ENCODE measurements at places on chromosomes 2 and 18.

GRCh38 chr18:74937291-74937690 is 271.6 kb downstream of the PTGR3 start:
- DNase-seq, result no peak

- no peak for DNase-seq
These were observed 474.2 kb upstream of the FANCL start for GRCh38 chr2:58715344-58715743.

- DNase-seq, result no peak
These were observed 35.4 kb downstream of the MBP start for GRCh38 chr18:77096936-77097886.

- no peak for DNase-seq
These were observed 26.8 kb downstream of the SULT1C2 start for GRCh38 chr2:108315444-108315934.

GRCh38 chr2:68157002-68157401 is 686 bp upstream of the PNO1 start:
- DNase-seq, result no peak

- DNase-seq, result no peak
These were observed 46.4 kb upstream of the ACAA2 start for GRCh38 chr18:49859725-49860124.

- no peak for DNase-seq
These were observed 27.2 kb upstream of the EML4 start for GRCh38 chr2:42141687-42142546.

DNA sequence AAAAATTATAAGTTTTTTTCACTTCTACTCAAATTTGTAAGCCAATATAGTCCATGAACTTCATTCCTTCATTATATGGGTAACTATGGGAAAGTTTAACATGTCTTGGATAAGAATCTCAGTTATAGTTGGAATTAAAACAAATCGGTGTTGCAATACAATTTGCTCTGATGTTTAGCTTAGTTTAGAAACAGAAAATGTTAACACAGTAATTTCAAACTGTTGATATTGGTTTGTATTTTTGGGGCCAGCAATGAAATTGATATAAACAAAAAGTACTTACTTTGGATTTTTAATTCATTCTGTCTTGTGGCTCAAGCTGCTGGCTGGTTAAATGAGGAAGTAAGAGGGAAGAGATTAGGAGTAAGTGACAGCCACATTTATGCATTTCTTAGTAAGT is 368.5 kb upstream of the NT5C1B start:
- no peak for DNase-seq

- no peak for DNase-seq
These were observed 93.9 kb downstream of the RHOB start for GRCh38 chr2:20540587-20541293.

DNA sequence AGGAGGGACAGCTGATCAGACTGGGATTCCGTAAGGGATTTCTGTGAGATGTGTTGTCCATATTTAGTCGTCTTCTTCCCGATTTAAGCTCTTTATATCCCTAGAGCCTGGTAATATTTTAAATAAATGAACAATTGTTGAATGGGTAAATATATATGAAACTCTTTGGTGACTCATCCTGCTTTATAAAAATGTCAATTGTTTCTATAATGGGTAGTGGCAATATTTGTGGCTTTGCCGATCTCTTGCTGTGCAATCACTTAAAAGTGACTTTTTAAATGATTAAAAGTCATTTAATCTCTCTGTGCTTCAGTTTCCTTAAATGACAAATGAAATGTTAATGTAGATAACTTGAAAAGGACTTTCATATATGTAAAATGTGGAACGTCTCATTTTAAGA is 339.2 kb downstream of the RNF144A start:
- no peak for DNase-seq

DNA sequence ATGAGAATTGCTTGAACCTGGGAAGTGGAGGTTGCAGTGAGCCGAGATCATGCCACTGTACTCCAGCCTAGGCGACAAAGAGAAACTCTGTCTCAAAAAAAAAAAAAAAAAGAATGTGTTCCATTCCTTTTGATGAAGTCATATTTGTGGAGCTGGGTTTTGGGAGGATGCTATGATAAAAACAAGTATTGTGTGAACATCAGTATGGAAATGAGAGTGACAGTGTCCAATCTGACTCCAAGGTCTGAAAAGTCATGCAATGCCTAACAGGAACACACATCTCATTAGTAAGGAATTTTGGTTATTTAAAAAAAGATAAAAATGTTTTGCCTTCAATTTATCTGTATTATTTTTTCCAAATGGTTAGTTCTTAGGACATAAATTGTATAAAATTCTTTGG is 11.8 kb downstream of the GCFC2 start:
- DNase-seq, result no peak

DNA sequence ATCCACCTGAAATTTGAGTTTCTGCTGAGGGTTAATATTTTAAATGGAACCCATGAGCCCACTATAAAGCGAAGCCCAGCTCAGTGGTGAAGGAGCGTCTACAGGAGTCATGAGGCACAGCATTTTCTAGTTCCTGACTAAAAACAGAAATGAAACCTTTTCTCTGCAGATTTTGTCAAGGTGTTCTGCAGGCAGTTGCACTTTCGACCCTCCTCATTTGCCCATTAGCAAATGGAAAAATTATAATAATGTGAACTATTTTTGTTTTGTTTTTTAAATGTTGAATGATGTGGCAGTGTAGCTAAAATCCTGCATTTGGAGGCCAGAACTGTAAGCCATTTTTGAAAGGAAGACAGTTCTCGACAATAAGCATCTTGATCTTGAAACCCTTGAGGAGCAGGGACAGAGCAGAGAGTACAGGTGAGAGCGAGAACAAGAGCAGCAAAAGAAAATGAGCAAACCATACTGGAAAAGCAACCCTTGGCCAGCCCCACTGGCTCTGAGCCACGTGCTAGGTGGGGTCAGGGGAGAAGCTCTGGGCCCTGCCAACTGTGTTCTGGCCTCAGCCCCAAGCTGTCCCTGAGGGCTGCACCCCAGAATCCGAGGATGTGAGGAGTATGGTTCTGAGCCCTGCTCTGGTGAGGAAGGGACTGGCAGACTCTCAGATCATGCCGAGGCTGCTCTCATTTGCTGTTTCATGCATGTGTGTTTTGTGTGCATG is 26.4 kb upstream of the COPS8 start:
- DNase-seq, result no peak

DNA sequence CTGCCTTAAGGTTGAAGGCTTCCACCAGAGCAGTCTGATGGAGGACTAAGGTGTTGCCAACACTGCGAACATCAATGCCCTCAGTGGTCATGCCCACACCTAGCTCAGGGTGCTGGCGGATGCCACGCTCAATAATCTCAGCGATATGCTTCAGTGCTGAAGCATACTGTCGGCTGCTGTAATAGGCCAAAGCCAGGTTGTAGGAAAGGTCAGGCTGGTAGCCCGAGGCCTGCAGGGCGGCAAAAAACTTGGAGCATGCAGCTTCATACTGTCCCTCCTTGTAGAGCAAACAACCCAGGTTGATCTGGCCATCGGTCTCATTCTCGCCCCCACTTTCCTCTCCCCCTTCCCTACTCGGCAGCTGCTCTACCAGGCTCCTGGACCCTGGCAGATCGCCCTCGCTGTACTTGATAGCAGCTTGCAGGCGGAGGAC is 159.4 kb downstream of the AGPS start:
- no peak for DNase-seq

GRCh38 chr2:241774419-241775222 is 2.0 kb upstream of the GAL3ST2 start:
- no peak for DNase-seq

DNA sequence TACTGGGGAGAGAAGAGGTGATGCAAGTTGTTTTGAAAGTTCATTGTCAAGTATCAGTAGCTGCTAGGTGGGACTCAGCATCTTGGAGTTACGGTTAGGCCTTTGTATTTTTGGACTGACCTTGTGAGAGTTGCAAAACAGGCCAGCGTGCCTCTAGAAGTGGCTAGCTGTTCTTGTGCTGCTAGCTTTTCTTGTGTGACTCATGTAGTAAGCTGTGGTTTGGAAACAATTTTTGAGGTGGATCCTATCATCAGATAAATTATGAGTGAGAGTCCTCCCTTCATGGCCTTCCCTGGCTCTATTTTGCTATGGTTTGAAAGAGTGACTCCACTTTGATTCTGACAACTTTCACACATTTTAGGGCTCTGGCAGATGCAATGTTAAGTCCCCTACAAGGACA is 409.2 kb upstream of the HS6ST1 start:
- no peak for DNase-seq

- no peak for DNase-seq
These were observed 128.9 kb upstream of the GATA6 start for GRCh38 chr18:22040533-22040932.

- DNase-seq, result no peak
These were observed 412.2 kb downstream of the SPAG16 start for GRCh38 chr2:213696442-213696841.

DNA sequence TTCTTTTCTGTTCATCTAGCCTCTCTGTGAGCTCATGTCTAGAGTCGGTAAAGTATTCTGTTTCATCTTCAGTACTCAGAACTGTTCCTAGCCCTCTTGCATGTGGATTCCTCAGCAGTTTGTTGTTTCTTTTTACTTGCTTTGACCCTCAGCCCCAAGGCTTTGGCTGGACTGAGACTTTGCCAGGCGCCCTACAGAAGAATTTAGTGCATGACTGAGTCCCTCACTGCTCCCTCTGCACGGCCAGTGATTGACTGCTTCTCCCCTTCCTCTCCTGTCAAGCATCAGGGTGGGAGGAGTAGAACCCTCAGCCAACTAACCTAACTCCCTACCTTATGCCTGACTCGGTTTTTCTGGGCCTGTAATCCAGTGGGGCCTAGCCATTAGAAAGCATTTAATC is 109.8 kb downstream of the ESCO1 start:
- DNase-seq, result no peak

- no peak for DNase-seq
These were observed 161.0 kb upstream of the TMEM200C start for GRCh38 chr18:6056171-6056910.

GRCh38 chr2:229779650-229780049 is 65.3 kb upstream of the DNER start:
- DNase-seq, result no peak

GRCh38 chr18:12929477-12930083 is 18.2 kb upstream of the SEH1L start:
- no peak for DNase-seq

GRCh38 chr2:68126561-68126960 is 31.1 kb upstream of the PNO1 start:
- no peak for DNase-seq

GRCh38 chr2:161881465-161881864 is 192.6 kb downstream of the DPP4 start:
- DNase-seq, result no peak

GRCh38 chr18:38456253-38456652 is 890.7 kb upstream of the CELF4 start:
- DNase-seq, result no peak

- DNase-seq, result no peak
These were observed 10.8 kb downstream of the FOSL2 start for GRCh38 chr2:28403370-28403956.

GRCh38 chr2:127000937-127001336 is 102.2 kb downstream of the TEX51 start:
- no peak for DNase-seq

- DNase-seq, result no peak
These were observed 27.9 kb downstream of the ACVR1 start for GRCh38 chr2:157848213-157848612.

DNA sequence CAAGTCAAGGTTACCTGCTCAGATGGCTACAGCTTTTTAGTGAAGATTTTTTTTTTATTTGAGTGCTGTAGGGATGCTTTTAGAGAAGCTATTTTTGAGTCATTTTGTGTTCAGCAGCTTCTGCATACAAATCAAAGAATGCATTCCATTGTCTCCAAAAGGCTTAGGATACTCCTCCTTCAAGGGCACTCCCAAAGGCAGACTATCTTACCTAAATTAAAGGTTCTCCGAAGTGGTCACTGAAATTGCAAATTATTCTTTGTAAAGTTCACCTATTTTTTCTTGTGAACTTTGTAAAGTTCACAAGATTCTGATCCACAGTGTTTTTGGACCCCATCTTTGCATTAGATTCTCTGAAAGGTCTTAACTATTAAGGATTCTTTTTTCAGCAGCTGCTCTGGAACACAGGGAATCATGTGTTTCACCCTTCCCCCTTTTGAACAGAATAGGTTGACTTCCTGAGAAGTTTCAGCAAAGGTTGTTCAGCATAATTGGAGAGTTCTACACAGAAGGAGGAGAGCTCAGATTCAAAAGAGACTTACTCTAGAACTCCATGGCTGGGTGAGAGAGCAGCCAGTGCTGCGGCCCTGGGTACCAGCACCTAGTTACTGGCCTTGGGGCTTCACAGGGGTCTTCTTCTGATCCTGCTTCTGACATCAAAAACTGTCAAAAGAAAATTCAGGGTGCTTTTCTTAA is 14.5 kb downstream of the CLIP4 start:
- no peak for DNase-seq

- DNase-seq, result no peak
These were observed 387.7 kb downstream of the STK39 start for GRCh38 chr2:167859676-167860075.

DNA sequence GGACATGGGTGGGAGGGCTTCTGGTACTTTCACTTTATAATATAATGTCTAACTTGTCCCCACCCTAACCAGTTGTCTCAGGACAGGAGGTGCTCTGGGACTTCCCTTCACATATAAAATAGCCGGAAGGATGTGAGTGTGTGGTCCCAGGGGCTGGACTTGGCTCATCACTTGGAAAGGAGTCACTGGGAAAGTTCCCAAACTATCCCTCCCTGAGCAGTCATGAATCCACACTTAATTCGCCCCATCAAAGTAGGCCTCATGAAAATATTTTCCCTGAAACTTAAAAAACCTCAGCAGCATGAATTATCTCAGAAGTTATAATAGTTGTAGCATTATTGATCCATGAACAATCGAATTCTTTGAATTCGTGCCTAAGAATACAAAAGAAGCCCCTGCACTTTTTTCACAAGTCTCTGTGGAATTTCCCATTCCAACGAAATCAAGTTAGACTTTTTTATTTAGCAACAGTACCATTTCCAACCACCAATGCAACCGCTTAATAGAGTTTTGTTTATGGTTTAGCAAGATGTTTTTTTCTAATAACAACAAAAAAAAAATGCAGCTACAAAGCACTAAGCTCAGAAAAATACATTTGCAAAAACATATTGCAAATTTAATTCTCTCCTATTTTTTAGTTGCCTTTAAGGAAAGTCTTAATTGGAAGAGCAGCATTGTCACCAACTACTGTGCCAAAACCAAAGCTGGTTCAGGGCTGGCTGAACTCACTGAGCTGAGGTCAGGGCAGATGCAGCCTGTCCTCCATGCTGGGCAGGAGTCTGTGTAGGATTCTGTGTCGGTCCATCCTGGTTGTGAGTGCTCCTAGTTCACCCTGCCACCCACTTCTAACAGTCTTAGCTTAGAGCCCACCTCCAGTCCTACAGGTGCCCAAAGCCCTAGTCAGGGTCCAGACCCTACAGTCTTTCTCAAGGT is 68.8 kb upstream of the SPTBN1 start:
- no peak for DNase-seq

DNA sequence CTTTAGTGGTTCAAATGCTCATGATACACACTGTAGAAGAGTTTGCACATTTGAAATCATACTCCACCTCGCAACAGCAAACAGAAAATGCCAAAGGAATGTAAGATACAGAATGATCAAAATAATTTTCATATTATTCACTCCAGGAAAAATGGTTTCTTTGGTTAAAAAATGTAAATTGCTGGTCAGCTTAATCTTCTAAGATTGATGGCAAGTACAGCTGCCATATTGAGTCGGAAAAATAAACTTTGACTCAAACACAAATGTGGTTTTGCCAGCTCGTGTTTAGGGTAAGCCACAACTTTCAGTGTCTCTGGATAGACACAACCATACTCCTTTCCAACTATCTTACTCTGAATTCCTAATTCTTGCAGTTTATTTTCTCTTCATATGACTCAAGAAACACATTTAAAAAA is 154.9 kb upstream of the SMIM21 start:
- no peak for DNase-seq

GRCh38 chr2:1024981-1025380 is 74.3 kb downstream of the SNTG2 start:
- DNase-seq, result no peak

Data from stimulated activated CD8-positive, alpha-beta memory T cell treated with anti-CD3 and anti-CD28 coated beads, Interleukin-4, amount 100 ng/mL, for 1 hour (primary cell).